Stimulated activated CD4-positive, alpha-beta T cell treated with anti-CD3 and anti-CD28 coated beads, Interleukin-4, amount 100 ng/mL, for 4 hours (primary cell): ENCODE measurements at places on chromosomes 5 and 9.
A peak's percentile ranks its signal among the peaks of the same experiment; 100 is the strongest.

DNA sequence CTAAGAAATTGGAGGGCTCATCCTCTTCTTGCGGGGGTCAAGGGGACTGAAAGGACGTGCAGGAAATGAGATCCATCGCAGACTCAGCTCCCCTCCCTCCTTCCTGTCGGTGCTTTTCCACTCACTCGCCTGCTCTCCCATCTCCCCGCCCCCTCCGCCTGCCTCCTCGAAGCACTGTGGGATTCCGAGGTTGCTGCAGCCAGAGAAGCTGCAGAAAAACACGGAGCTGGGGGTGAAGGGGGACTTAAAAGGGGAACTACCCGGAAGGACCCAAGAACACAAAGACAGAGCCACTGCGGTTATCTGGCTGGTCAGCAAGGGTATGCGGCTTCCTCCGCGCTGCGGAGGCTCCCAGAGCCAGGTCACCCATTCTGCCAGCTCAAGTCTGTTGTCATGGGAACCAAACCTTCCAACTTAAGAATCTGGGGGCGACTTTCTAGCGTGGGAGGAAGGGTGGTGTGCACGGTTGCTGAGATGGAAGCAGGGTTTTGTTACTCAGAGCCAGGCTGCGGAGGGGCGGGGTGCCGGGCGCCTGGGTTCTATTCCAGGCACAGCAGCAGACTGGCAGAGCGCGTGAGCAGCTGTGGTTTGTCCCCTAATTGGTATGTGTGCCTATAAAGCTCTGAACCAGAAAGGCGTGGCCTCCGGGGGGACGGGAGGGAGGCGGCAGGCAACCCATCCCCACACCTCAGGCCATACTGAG is 24.9 kb downstream of the PCDHGC5 start:
- peak; percentile 69 for DNase-seq

DNA sequence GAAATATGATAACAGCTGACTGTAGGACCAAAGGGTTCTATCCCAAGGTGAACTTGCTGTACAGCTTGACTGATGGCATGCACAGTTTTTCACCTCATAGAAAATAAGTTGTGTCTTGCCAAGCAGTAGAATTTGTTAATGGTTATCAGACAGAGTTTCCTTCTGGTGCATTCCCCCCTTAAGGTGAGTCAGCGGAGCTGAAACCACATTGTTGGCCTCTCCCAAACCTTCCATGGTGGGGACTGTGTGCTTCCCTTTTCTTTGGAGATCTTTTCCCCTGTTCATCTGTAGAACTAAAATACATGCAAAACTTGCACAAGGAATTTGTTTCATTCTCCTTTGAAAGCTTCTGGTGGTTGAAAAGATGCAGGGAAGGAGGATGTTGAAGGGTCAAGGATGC is 179.8 kb downstream of the FGF1 start:
- DNase-seq = no peak

DNA sequence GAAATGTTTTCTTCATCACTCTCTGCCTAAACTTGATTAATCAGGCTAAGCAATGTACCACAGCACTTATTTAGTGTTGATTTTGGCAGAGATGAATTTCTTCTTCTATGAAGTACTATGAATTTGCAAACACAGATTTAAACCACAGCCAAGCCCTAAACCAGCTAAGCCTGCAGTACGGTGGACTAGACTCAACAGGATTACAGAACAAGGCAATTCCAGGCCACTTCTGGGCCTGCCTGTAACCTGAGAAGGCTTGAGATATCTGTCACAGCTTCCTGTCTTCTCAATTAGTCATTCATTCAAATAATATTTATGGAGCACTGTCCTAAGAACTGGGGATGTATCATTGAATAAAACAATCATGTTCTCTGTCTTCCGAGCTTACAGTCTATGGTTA is 32.4 kb upstream of the CAST start:
- DNase-seq = no peak

GRCh38 chr9:16624744-16625117 is 245.7 kb downstream of the BNC2 start:
- DNase-seq = no peak

DNA sequence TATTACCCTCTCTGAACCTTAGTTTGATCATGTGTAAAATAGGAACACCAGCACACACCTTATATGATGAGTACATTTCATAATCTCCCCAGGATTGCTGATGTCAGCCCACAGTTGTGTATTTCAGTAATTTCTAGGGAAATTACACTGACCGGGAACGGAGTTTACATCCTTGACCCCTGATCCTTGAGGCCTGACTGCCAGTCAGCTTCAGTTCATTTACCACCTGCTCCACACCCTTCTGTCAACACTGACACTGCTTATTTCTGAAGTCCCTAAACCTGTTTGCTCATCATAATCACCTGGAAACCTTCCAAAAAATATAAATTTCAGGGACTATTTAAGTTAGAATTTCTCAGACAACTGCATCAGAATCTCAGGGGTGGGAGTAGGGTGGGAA is 55.3 kb downstream of the ZNF622 start:
- DNase-seq = no peak

DNA sequence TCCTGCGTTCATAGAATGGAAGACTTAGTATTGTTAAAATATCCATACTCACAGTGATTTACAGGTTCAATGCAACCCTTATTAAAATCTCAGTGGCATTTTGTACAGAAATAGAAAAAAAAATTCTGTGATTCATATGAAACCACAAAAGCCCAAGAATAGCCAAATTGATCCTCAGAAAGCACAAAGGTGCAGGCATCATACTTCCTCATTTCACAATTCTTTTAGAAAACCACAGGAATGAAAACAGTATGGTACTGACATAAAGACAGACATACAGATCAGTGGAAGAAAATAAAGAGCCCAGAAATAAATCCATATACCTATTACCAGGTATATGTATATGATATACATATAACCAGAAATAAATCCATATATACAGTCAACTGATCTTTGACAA is 86.8 kb upstream of the MEGF10 start:
- DNase-seq = no peak

DNA sequence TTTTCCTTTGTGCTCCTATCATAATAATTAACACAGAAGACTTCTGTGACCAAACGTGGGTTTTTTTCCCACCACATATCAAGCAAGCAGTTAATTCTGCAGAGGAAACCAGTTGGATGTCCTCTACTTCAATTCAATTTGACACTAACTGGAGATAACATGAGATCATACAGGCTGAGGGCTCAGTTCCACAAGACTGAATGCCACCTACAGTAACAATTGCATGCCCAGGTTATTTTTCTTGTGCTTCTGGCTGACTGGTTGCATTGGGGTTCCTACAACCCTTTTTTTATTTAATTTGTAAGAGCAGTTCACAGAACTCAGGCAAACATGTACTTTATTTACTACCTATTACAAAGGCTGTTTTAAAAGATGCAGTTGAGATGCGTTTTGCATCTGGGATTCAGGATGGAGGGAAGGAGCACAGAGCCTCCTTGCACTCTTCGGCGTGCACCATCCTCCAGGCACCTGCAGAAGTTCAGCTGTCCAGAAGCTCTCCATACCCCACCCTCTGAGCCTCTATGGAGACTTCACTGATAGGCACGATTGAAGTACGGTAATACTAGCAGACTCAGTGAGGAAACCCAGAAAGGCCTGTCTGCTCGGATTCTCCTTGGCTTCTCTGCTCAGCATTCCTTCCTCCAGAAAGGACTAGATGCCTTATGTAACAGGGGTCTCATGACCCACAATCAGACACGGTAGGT is 425.2 kb upstream of the CDH9 start:
- no peak for DNase-seq

- DNase-seq = no peak
These were observed 5.5 kb downstream of the MYORG start for GRCh38 chr9:34370970-34371880.

DNA sequence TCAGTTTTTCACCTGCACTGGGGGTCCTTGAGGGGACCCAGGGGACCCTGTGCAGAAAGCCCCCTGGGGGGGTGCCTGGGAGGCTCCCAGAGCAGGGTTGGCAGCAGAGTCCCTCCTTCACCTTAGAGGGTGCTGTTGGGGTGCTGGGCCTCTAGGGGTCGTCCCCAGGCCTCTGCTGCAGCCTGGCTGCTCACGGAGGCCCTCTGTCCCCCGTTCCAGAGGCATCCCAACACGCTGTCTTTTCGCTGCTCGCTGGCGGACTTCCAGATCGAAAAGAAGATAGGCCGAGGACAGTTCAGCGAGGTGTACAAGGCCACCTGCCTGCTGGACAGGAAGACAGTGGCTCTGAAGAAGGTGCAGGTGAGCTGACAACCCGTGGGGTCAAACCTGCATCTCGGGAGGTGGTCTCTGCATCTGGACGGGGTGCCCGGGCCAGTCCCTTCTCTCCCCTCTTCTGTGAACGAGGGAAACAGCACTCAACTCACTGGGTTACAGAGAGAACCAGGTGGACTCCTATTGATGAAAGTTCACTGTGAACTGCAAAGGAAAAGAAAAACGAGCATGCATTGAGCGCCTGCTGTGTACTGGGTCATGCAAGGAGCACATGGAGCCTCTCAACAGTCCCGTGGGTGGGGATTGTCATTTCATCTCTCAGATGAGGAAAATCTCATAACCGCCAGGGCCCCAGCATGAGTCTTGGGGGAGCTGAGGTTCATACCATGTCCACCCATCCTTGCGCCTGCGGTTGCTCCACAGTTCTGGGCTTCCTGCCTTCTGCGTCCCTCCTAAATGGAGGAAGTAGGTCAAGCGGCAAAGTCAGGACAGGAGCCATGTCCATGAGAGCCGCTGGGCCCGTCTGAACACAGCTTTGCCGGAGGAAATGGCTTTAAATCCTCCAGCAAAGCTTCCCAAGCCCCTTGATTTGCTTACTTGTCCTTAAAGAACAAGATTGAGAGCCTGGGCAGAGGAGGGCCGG is 54.8 kb downstream of the NEK6 start:
- DNase-seq = no peak

GRCh38 chr5:8458038-8458383 is 589.1 kb downstream of the MTRR start:
- no peak for DNase-seq

DNA sequence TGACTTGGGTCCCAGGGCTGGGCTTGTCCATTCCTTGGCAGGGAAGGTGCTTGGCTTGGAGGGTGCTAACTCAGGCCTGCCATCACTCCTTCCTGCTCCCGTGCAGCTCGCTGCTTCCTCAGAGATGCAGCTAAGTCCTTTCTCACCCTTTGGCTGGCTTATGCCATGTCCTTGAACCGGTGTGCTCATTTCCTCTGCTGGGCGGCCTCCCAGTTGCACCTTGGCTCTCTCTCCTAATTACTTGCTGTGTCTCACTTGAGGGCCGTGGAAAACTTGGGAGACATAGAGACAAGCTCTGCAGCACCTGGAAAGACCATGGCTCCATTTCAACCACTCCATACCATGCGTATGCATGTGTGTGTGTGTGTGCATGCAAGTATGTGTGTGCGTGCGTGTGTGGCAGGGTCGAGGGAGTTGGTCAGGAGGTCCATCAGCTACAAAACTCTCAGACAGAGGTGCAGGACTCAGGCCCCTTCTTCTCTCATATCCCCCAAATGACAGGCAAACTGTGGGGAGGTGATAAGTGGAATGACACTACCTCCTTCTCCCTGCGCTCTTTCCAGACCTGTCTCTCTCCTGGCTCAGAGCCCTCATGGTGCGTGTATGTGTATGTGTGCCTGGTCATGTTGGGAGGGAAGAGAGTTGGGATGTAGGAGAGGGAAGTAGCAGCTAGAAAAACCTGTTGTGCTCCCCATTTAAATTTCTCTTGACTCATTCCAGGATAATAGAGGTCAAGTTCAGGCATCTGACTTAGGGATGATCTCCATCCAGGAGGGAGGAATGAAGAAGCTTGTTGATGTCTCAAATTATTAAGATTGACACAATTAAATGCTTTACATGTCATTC is 17.6 kb upstream of the MTMR12 start:
- DNase-seq = no peak

DNA sequence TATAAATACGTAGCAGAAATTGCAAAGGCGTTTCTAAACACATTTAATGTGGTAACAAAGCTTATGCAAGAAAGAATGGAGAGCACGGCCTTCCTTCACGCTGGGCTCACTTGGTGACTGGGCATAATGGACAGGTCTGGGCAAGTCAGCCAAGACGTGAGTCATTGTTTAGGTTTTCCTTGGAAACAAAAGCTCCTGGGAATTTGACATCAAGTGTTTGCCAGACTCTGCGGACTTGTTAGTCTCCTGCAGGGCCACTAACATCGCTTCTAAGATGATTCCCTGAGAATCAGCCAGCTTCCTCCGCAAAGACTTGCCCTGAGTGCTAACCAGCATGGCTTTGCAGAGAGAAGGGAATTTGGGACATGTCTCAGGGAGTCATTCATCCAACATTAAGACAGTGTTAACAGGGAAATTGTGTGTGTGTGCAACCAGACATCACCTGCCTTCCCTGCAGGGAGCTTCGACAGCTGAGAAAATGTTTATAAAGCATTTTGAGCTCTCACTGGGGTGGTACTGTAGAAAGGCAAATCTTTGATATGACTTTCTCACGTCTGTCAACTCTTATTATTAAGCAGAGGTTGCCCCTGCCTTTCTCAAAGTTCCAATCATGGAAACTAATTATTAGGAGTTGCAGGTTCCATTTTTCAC is 182.5 kb downstream of the NTRK2 start:
- DNase-seq = no peak

DNA sequence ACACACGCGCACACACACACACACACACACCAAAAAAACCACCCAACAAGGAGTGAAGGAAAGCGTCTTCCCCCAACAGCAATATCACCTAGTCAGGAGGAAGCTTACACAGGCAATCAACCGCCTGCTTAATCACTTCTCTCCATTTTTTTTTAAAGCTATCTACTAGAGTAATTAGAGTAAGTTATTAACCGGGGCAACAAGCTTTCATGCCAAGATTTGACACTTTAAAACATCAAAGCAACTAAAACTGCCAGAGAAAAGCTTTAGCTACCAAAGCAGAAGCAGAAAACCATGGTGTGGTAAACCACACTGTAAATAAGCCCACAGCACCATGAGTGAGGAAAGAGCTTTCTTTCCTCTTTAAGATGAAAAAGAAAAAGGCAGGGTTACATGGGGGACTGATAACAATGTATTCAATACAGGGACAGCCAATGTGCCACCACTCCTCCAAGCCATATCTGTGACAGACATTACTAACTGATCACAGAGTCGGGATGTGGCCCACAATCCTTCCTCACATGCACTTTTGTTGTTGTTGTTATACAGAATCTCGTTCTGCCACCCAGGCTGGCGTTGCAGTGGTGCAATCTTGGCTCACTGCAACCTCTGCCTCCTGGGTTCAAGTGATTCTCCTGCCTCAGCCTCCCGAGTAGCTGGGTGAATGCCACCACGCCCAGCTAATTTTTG is 282.1 kb downstream of the CRB2 start:
- DNase-seq = no peak

DNA sequence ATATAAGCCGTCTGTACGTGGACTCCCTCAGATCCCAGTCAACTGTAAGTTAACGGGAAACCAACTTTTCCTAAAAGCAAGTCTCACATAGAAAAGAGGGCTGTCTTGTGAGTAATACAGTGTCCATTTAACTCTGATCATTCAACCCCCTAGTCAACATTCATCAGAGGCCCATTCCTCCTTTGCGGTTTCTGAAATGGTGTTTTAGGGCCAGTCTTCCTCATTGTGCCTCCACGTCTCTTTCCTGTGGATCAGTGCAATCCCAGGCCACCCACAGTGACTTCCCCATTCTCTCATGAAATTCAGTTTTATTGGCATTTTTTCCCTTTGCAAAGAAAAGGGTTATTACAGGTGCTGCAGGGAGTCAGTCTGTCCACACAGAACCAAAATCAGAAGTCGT is 261.8 kb downstream of the NR3C1 start:
- DNase-seq = no peak
